ENCODE measurements at places on chromosomes 5 and 9.

DNA sequence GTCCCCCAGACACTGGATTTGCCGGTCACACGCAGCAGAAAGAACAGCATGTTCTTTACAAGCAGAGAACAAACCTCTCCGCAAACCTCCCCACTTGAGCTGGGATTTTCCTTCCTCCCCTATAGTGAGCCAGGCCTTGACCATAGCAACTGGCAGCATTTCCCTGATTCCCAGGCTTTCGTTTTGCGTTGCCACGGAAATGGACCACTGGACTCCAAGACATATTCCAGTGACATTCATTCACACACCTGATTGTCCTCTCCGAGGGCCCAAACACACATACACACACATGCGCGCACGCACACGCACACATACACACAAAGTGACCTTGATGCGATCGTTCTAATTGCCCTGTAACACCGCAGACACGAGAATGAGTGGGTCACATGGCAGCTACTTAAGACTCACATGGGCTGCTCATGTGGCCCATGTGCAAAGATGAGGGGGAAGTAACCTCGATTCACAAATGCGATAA, 80.9 kb upstream of the CPEB4 start:
- no peak for DNase-seq

GRCh38 chr9:71761938-71762353, 6.4 kb downstream of the CEMIP2 start:
- no peak for DNase-seq

- DNase-seq: no peak
These were observed 14.2 kb downstream of the IL4 start for GRCh38 chr5:132687995-132688394.

DNA sequence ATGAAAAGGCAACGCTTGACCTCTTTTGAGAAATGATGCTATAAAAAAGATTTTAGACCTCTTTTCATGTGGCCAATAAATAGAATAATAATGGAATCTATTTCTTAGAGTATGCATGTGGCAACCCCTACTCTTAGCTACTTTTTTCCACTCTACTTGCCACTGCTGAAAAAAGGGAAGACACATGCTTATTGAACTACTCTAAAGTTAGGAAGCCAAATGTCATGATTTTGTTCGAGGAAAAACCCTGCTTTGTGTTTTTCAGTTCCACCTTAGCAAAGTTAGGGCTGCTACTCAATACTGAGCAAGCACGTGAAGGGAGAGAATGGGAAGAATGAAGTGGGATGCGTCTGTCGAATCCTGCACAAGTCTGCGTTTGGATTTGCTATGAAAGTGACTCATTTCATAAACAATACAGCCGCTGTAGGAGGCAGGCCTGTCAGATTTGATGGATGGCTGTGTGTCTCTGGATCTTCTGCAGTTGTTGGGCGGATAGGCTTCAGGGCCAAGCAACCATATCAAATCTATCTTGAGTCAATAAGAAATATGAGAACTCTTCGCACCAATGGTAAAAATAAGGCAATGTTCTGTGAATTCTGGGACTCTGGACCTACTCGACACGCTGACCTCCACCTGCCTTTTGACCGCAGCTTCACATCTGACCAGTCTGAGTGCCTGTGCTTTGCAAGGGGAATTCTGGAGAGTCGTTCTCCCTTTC, 333.6 kb downstream of the PIK3R1 start:
- DNase-seq: no peak

GRCh38 chr5:139904816-139905661, 109.4 kb downstream of the PSD2 start:
- DNase-seq: no peak

DNA sequence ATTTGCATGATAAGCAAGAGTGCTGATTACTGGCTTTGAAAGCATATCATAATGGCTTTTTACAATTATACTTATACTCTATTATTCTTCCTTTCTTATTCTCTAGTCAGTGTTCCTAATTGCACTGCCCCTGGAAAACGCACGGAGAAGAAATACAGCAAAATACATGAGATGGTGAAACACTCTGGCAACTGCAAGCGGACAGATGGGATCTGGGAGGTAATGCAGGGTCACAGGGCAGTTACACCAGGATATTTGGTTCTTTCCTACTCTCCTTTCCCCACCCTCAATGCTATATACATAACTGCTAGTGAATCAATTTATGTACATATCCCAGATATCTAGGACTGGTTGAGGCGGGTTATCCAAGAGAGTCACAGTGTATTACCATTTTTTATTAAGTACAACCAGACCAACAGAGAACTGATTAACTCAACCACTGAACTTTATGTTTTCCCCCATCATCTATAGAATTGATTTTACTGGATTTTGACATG, 423.7 kb downstream of the ZSWIM6 start:
- no peak for DNase-seq

GRCh38 chr9:3177936-3178335, 334.0 kb upstream of the PUM3 start:
- no peak for DNase-seq

Measured in MV-4-11 (cell line).